ENCODE measurements at places on chromosomes 12 and 14. TPM values are rescaled to one million over a fixed set of nuclear protein-coding genes. Genes with fewer than 3 reads are reported as not detected.

B3GNT4 gene
- total RNA-seq = 0.92 TPM

GRCh38 chr14:22570132-22570949, 18.7 kb downstream of the DAD1 start:
- H3K4me3 ChIP-seq = peak overlapping the region; percentile 87
- no peaks in the 10 kb centered on the region for H3K27me3 ChIP-seq
- peaks cover 68% of the 10 kb centered on the region for H3K4me1 ChIP-seq
- H3K36me3 ChIP-seq = peaks cover 52% of the 10 kb centered on the region
- H3K27ac ChIP-seq = peak overlapping the region; percentile 93

- no peak overlapping the region for H3K4me3 ChIP-seq
- H3K36me3 ChIP-seq = peaks cover 29% of the 10 kb centered on the region
- no peaks in the 10 kb centered on the region for H3K27me3 ChIP-seq
- no peak for DNase-seq
- H3K4me1 ChIP-seq = peaks cover 25% of the 10 kb centered on the region
Measured at GRCh38 chr12:10537721-10538120, 32.0 kb downstream of the EIF2S3B start.

- H3K4me3 ChIP-seq = no peak overlapping the region
- no peaks in the 10 kb centered on the region for H3K27me3 ChIP-seq
- no peaks in the 10 kb centered on the region for H3K36me3 ChIP-seq
- H3K27ac ChIP-seq = no peak overlapping the region
- no peak for DNase-seq
- peaks cover 13% of the 10 kb centered on the region for H3K4me1 ChIP-seq
Measured at GRCh38 chr14:75579338-75579864, 981 bp downstream of the FLVCR2 start.

Data from activated naive CD8-positive, alpha-beta T cell treated with anti-CD3 and anti-CD28 coated beads for 36 hours (primary cell).